ENCODE measurements at places on chromosomes 6 and 20.

GRCh38 chr6:14645841-14646240 lies 528.3 kb downstream of the CD83 start:
- DNase-seq: no peak

GRCh38 chr6:9095137-9095536 lies 659.8 kb upstream of the SLC35B3 start:
- DNase-seq: no peak

- DNase-seq: no peak
These were observed 41.3 kb downstream of the RSPH3 start for GRCh38 chr6:158958504-158959386.

DNA sequence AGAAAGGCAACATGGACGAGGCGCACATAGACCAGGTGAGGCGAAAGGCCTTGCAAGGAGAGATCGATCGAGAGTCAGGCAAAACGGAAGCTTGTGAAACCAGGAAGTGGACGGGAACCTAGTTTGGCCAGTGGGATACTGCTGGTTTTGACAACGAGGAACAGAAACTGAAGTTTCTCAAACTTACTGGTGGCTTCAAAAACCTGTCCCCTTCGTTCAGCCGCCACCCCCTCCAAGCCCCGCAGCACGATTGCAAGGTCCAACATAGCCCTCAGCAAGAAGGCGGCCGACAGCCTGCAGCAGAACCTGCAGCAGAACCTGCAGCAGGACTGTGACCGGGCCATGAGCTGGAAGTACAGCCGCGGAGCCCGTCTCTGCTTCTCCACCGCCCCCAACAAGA lies 238.0 kb downstream of the KHDC1L start:
- DNase-seq: no peak

- DNase-seq: no peak
These were observed 120.8 kb downstream of the AGPAT4 start for GRCh38 chr6:161152907-161153662.

DNA sequence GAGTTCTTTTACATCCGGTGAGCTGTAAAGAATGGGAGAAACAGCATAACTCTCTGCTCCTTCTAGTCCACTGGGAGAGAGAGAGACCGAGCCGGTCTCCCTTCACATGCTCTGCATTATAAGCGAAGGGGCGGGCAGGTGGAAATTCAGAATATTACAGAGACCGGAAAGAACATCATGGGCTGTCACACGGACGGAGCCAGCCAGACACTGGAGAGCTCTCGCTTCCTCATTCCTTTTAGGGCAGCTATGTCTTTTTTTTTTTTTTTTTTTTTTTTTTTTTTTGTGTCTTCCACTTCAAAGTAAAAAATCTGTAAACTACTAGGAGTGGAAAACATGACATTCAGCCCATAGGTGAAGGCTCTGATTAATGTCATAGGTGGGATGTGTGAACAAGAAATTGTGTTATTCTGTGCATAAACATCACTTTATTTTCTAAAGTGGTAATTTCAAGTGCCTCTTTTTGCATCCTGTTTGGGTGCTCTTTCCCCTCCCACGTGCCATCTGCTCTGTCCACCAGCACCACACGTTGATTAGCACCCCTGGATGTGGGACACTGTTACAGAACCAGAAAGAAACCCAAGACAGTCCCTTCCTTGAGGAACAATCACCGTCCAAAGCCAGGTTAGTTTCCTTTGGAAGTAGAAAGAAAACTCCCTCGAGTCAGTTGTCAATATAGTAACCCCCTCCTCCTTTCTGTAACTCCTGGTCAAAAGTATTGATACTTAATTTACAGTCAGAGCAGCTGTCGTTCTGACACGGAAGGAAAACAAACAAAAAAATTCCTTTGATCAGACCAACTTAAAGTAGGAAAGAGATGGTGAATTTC lies at the start of gene TAGAP:
TAGAP (minus strand) TSS at position 93 of the 829 bp plus-strand sequence. CDS start 845 bp downstream, outside the sequence.
- peak; percentile 44 for DNase-seq

DNA sequence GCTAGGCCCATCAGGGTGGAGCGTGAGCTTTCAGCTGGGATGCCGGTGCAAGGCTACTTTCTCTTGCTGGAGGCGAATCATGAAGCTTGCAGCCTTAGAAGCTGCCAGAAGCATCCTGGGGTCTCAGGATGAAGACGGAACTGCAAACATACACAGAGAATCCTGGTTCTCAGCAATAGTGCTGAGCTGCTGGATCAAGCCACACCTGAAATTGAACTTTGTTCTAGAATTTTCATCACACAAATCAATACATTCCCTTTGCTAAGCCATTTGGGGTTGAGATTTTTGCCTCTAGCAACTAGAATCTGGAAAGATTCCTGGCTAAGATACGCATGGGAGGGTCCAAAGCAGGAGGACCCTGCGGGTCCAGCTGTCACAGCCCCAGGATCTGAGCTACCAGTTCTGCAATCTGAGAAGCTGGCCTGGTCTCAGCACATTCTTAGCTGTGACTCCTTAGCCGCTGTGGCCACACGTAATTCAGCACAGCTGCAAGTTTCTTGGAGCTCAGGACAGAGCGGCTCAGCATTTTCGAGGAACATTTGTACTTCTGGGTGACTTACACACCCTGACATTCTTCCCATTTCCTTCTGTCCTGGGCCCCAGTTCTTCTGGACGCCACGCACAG lies 6.6 kb upstream of the ARFGAP1 start:
- no peak for DNase-seq

- no peak for DNase-seq
These were observed 826.6 kb downstream of the MAFB start for GRCh38 chr20:39862470-39862891.

- no peak for DNase-seq
These were observed 87.6 kb upstream of the COL21A1 start for GRCh38 chr6:56334937-56335336.

DNA sequence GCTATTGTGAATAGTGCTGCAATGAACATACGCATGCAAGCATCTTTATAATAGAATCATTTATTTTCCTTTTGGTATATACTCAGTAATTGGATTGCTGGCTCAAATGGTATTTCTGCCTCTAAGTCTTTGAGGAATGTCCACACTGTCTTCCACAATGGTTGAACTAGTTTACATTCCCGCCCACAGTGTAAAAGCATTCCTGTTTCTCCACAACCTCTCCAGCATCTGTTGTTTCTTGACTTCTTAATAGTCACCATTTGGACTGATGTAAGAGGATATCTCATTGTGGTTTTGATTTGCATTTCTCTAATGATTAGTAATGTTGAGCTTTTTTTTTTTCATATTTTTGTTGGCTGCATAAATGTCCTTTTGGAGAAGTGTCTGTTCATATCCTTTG lies 208.7 kb downstream of the PHF3 start:
- no peak for DNase-seq

DNA sequence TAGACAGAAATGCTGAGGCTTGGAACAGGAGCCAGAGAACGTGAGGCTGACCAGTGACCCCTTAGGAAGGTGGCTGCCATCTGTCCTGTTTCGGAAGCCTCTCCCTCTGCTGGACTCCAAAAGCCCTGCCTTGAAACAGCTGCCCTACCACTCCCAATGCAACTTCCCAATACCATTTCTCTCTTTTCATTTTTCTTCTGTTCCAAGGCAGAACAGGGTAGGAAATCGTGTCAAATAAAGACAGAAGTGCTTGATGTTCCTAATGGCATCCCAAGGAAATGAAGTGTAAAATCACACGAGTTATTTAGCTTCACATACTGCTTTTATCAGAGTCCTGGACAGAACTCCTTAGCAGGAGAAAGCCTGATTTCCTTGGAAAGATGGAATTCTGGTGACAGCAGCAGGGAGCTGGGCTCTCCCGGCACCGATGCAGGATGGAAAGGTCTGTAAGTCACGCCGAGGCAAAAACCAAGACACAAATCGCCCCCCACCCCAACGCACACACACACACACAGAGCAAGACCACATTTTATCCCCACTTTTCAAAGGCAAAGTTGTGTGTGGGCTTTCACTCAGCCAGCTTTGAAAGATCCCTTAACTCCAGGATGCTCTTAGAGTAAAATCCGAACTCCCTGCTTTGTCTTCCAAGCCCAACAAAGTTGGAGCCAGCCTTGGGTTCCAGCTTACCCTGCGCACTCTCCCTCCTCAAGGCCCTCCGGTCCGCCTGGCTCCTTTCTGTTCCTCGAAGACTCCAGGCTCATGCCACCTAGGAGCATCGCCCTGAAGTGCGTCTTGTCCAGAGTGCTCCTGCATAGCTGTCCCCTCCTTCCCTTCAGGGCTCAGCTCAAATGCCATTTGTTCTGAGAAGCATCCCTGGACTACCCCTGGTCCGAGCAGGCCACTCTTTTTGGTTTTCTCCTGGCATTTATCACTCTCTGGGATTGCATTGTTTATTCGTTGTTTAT lies 11.6 kb upstream of the STX16 start:
- no peak for DNase-seq

- no peak for DNase-seq
These were observed 41.1 kb upstream of the RFPL4B start for GRCh38 chr6:112305795-112306564.

DNA sequence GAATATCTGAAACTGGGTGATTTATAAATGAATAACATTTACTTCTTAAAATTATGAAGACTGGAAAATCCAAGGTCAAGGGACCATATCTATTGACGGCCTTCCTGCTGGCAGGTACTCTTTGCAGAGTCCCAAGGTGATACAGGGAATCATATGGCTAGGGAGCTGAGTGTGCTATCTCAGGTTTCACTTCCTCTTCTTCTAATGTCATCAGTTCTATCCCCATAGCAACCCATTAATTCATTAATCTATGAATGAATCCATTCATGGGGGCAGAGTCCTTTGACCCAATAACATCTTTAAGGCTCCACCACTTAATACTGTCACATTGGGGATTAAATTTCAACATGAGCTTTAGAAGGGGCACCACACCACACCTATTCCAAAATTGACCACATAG lies 772.0 kb downstream of the HACE1 start:
- no peak for DNase-seq

DNA sequence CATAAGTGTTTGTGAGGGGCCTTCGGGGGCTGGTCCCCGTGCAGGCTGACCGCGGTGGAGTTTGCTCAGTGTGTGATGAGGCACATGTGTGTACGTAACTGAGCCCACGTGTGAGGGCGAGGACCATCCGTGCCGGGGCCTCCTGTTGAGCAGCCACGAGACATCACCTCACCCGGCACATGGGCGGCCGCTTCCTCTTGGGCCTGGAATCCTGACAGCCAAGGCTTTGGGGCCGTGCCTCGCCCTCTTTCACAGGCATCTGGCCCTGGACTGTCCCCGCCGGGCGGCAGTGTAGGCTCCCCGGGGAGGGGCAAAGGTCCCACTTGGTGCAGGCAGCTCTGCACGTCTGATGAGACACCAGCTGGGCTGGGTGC lies 202.3 kb downstream of the DLL1 start:
- DNase-seq: no peak

- DNase-seq: no peak
These were observed 270.4 kb upstream of the JARID2 start for GRCh38 chr6:14975471-14975817.

- no peak for DNase-seq
These were observed 254.9 kb downstream of the ERMARD start for GRCh38 chr6:170006071-170006899.

- no peak for DNase-seq
These were observed 144.1 kb upstream of the KCNK16 start for GRCh38 chr6:39466631-39467030.

DNA sequence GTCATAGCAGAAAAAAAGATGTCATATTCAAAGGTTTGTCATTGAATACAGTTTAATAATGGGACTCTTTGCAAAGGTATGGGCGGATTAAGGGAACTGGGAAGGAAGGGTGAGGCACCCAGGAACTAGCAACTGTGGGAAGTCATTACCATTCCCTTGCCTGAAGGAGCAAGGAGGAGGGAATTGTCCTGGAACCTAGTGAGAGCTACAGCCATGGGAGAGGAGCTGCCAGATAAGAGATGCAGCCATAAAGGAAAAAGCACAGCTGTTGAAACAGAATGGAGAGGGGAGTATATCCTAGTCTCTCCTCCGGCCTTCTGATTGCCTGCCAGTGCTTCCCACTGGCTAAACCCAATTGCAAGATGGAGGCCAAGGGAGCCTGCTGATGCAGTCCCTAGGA lies 250.6 kb downstream of the BCKDHB start:
- DNase-seq: no peak

DNA sequence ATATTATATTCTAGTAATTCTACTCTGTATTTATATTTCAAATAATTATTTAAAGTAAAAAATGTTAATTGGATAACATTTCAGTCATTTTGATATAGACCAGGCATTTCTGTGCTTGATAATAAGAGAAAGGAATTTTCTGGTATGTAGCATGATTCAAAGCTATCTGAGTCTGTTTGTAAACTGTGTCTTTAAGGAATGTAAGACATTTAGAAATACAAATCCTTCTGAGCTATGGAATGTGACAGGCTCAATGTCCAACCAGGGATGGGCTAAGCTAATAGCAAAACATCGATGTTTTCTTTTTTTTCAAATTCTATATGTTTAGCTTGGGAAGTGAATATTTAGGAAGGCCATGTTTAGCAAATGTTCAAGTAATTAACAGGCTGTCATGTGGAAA lies 41.5 kb upstream of the FAM83B start:
- DNase-seq: no peak

DNA sequence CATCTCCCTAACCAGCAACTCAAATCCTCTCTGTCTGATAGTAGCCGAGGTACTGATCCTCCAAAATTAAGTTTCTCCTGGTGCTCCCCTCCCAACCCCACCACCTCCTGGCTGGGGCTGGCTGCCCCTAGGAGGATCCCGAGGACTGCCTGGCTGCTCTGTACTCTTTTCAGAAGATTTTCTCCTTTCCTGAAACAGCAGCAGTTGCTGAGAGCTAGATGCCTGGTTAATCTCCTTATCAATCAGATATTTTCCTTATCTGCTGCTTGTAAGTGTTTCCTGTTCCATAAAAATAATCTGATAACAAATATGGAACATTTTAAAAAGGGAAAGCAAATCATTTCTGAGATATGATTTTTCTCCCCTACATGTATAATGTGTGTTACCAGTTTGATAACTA lies 52.8 kb downstream of the ZMYND8 start:
- no peak for DNase-seq

GRCh38 chr20:25129908-25130307 lies 48.0 kb upstream of the VSX1 start:
- DNase-seq: no peak

DNA sequence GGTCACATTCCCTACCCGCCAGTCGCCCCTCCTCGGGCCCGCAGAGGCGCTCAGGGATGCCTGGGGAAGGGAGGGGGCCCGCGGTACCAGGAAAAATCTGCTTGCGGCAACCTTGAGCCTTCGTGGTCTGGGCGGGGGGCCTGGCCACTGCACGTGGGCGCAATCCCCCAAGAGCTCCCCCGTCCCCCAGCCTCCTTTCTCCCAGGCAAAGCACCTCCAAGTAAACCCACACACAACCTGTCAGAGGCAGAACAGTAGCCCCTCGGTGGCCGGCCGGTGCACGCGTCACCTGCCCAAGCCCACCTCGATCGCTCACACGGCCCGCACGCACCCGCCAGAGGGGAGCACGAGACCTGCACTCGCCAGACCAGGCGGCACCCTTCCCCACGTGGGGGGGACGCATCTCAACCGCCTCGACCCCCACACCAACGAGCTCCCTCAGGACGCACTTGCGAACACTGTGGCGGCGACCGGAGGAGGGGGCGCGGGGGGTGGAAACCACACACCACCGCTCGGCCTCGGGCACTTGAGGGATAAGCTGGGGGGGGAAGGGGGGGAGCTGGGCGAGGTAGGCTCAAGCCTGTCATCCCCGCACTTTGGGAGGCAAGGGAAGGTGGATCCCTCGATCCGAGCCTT lies 1955.7 kb upstream of the DEFB115 start:
- DNase-seq: no peak

Measured in GM18507 (cell line).